Germinal center (tissue), 1 donor: ENCODE measurements at places on chromosomes 6 and 20.

DNA sequence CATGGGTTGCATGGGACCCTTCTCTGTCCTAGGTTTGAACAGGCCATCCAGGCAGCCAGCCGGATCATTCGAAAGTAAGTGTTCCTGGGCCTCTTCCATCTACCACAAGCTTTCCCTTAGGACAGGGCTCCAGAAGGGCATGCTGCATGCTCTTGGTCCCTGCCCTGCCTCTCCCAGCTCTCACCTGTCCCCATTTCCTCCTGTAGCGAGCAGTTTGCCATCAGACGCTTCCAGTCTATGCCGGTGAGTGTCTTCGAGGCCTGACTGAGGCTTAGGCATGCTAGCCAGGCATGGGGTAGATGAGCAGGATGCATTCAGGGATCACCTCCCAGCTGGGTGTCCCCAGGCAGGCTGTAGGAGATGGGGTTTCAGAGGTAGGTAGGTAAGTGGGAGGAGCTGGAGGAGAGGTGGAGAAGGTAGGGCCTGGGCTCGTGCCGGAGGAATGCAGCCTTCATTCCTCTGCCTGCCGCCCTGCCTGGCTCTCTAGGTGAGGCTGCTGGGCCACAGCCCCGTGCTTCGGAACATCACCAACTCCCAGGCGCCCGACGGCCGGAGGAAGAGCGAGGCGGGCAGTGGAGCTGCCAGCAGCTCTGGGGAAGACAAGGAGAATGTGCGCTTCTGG, 4.3 kb downstream of the CDC25B start:
- no peak for DNase-seq

DNA sequence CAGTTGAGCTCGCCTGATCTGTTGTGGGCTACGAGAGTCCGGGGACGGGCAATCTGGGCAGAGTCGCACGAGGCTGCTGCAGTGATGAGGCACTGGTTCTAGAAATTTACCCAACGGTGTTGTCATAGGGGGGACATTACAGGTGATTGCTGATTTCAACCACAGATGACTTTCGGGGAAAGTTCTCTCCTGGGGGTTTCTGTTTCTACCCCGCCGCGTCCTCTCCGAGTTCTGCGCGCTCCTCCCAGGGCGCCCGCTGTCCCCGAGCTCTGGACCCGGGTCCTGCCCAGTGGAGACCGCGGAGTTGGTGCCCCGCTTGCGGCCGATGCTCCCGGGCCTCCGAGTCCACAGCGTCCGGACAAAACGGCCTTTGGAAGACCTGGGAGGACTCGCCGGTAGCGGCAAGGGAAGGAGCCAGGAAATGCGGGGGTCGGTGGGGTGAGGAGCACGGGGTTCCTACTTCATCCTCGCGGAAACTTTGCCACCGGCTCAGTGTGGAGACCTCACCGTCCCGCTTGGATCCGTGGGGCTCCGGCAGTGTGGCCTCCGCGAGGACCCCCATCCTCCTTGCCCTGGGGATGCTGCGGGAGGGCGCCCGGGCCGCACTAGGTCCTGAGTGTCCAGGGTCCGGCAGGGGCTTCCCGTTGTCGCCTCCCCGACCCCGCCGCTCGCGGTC, 12.3 kb upstream of the RAET1L start:
- DNase-seq = no peak

GRCh38 chr6:6402006-6402405, 81.5 kb upstream of the F13A1 start:
- DNase-seq = no peak

DNA sequence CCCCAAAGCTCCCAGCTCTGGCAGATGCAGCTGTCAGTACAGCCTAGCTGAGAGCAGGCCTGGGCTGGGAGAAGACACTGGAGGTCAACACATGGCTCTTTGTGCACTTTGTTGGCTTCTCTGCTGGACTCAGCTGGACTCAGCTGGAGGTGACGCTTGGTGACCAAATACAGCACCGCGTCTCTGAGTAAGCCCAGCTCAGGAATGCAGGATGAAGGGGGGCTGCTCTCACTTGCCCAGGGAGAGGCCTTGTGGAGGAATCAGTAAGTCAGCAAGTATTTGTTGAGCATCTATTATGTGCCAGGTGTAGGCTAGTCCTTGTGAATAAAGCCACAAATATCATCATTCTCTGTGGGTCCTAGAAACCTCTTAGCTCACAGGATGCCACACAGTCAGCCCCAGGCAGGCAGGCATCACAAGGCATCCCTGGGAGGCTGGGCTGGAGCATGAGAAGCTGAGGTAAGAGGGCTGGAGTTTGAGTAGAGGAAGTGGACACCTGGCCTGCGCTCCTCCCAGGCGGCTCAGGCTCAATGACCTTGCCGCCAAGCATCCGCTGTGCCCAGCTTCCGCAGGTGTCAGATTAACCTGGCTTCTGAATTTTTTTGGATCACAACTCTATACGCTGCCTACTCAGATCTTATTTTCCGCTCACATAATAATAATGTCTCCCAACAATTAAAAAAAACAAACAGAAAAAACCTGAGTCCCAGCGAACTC, 95.4 kb downstream of the TMEM170B start:
- DNase-seq = no peak

DNA sequence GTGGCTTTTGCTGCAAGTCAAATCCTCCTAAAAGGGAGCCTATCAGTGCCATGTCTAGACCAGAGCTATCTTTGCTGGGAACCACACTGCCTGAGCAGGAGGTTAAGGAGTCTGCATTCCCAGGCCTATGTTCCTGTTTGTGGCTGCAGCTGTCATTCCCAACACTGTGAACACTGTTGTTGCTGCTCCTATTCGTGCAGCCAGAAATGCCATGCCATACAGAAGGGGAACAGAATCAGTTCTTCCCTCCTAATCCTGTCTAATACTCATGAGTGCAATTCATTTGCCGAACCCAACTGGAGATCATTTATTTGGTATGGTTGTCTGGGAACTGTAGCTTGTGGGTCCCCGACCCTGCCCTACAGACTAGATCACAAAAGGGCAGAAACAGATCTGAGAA, 406.5 kb upstream of the GJE1 start:
- no peak for DNase-seq

DNA sequence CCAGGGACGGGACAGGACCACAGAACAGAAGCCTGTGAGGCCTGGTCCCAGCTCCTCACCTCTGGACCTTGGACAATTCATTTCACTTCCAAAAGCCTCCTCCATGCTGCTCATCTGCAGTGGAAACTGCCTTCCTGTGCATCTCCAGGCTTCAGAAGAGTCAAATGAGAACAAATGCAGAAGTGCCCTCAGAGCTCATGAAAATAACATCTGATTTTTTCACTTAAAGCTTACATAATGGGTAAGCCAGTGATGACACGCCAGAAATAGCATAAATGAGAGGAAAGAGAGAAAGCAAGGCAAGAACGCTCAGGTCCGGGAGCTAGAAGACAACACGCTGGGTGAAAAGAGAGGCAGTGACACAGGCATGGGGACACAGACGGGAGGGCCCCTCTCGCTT, 7.9 kb downstream of the CNKSR3 start:
- DNase-seq = no peak

DNA sequence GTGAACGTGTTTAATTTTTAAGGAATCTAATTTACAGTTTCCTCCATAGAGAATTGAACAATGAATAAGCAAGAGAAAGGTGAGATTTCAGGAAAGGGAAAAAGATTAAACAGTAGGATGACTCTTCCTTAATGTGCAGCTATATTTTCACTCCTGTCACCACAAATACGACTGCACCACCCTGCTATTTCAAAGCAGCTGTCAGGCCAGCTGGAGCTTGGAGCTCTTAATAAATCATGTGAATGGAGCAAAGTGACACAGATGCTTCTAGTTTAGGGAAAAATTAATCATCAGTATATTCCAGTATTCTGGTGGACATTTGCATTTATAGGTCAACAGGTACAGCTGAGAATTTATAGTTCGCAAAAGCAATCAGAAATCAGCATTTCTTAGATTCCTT, 56.5 kb upstream of the PKIB start:
- DNase-seq = no peak
